Retina (tissue), 1 donor: ENCODE measurements at places on chromosomes 5 and 9.

DNA sequence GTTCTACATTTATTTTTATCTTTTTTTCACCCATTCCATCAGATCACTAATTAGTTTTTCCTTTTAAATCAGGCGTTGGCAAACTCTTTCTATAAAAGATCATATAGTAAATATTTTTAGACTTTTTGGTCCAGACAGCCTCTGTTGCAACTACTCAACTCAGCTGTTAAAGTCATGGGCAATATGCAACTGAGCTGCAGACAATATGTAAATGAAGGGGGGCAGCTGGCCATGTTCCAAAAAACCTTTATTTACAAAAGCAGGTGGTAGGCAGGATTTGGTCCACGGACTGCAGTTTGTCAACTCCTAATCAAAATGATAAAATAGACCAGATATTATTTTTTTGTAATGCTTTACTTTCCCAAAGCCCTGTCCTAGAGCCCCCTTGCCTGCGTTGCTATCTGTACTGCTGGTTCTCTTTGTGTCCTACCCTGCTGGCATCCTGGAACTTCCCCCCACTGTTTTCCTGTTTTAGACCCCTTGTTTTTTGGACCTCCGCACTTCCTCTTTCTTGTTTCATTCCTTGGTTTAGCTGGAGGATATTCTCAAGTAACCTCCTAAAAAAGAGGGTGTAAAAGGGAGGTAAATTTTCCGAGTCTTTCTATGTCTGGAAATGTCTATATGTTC is 24.7 kb upstream of the TNFSF8 start:
- no peak for DNase-seq

GRCh38 chr5:6602441-6602840 is 30.4 kb downstream of the NSUN2 start:
- no peak for DNase-seq

- DNase-seq, result no peak
Observed at GRCh38 chr5:133758641-133759040, 146.3 kb upstream of the FSTL4 start.

GRCh38 chr9:135307300-135307699 is 172.3 kb upstream of the PPP1R26 start:
- no peak for DNase-seq

GRCh38 chr5:165014439-165014838 is 1509.0 kb downstream of the MAT2B start:
- DNase-seq, result no peak

DNA sequence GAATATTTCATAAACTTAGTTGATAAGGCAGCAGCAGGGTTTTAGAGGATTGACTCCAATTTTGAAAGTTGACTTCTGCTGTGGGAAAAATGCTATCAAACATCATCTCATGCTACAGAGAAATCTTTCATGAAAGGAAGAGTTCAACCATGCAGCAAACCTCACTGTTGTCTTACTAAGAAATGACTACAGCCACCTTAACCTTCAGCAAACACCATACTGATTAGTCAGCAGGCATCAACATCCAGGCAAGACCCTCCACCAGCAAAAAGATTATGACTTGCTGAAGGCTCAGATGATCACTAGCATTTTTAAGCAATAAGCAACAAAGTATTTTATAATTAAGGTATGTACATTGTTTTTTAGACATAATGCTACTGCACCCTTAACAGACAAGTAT is 7.6 kb downstream of the TMEM174 start:
- DNase-seq, result no peak
